Vagina (tissue), 2 donors: ENCODE measurements at places on chromosomes 1 and 21.

DNA sequence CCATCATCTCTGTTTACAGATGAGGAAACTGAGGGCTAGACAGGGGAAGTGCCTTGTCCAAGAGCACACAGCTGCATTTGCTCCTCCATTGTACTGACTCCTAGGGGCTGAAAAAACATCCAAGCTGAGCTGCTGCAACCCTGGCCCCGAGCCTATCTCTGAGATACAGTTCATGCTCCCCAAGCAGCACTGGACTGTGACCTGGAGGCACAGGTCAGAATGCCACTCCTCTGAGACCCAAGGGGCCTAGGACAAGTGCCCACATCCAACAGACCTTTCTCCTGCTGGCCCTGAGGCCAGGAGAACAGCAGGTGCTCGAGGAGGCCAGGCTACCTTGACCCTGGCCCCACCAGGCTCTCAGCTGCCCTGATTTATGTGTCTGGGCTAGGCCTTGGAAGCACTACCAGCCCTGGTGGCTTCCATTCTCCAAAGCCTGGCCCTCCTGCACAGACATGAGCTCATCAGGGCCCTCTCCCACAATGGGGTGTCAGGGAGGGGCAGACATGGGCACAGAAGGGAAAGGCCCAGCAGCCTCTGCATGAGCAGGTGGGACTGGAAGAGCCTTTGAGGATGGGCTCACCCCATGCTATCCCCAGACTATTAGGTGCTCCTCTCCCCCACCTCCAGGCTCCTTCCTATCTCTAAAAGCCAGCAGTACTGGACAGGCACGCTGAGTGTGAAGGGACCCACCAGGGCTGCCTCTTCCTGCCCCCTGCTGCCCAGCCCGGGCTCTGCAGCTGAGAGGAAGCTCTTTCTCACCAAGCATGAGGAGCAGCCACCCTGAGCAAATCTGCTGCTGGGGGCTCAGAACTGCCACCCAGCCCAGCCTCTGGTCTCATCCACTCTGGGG is 18.8 kb downstream of the ADGRB2 start:
- H3K27me3 ChIP-seq = no peaks in the 10 kb centered on the region
- no peak for DNase-seq
- H3K27ac ChIP-seq = no peak overlapping the region
- no peaks in the 10 kb centered on the region for H3K4me1 ChIP-seq
- no peak overlapping the region for H3K4me3 ChIP-seq

DNA sequence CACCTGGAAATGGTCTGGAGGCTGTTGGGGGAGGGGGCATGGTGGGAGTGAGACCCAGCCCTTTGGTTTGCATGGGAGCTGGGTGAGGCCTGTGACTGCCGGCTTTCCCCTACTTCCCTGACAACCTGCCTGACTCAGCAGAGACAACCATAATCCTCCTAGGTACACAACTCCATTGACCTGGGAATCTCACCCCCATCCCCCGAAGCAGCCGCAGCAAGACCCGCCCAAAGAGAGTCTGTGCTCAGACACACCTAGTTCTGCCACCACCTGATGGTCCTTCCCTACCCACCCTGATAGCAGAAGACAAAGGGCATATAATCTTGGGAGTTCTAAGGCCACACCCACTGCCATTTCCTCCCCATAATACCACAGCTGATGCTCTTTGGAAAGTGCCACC is 168.6 kb downstream of the GIPC2 start:
- H3K27ac ChIP-seq = no peak overlapping the region
- no peaks in the 10 kb centered on the region for H3K36me3 ChIP-seq
- no peak overlapping the region for H3K4me3 ChIP-seq
- no peak for DNase-seq

- H3K36me3 ChIP-seq = no peaks in the 10 kb centered on the region
- H3K4me1 ChIP-seq = no peaks in the 10 kb centered on the region
- no peak for DNase-seq
- no peaks in the 10 kb centered on the region for H3K27me3 ChIP-seq
- no peak overlapping the region for H3K27ac ChIP-seq
Measured at GRCh38 chr1:157312082-157312812, 174.1 kb upstream of the ETV3 start.

DNA sequence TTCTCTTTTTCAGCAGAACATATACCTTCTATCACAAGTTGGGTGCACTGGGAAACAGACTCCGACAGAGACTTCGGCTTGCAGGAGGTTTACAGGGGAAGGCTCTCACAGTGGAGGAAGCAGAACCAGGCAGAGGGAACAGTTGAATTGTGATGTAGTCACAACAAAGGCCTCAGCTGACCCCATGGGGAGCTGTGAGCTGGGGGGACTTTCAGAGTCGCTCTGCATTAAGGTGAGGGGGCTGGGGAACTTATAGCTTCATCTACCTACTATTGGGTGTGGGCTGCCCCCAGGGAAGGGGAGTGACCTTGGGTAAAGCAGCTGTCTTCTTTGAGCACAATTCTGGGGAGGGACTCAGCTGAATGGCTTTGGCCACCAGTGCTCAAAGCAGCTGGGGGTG is 94.9 kb upstream of the POU3F1 start:
- H3K36me3 ChIP-seq = no peaks in the 10 kb centered on the region
- no peak for DNase-seq
- H3K4me1 ChIP-seq = peaks cover 17% of the 10 kb centered on the region

GRCh38 chr1:4611563-4612341 is 42.7 kb upstream of the AJAP1 start:
- no peak overlapping the region for H3K4me3 ChIP-seq
- no peak overlapping the region for H3K27ac ChIP-seq
- no peak for DNase-seq
- H3K36me3 ChIP-seq = no peaks in the 10 kb centered on the region

DNA sequence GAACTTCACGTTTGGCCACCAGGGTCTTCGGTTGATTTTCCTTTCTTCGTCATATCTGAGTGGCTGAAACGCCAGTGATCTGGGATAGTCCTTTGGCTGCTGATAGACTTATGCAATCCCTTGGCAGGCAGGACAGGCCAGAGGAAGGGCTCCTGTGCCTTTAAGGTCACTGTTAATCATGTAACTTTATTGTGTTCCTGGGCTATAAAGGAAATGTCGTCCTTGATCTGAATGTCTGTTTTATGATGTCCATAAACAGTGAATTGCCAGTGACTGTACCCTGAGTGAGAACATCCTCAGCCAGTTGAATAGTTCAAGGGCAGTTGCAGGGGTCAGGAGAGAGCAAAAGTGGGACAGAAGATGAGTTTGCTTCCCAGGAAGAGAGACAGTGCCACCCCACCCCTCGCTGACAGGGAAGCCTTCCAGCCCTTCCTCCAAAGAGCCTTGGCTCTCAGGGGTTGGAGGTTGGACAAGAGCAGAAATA is 68.0 kb downstream of the PDE9A start:
- H3K27me3 ChIP-seq = no peaks in the 10 kb centered on the region
- no peaks in the 10 kb centered on the region for H3K36me3 ChIP-seq
- H3K27ac ChIP-seq = no peak overlapping the region
- H3K4me1 ChIP-seq = no peaks in the 10 kb centered on the region
- DNase-seq = no peak
